ENCODE measurements at places on chromosomes 1 and 21.

DNA sequence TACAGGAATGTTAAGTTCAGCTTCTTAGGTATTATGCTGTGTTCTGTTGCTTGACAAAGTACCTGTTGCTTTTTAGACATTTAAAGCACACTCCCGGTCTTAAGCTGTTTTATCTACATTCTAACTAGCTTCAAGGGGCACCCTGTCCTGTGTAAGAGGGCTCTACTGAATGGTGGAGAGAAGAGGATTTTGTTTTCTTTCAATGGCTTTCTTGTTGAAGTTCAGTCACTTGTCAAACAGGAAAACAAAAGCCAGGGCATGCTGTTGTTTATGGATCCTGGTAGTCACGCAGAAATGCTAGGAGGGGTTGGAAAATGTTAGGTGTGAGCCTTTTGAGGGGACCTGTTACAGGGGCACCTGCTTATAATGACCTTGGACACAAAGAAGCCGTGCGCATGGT is 30.7 kb downstream of the PGM1 start:
- DNase-seq, result no peak

DNA sequence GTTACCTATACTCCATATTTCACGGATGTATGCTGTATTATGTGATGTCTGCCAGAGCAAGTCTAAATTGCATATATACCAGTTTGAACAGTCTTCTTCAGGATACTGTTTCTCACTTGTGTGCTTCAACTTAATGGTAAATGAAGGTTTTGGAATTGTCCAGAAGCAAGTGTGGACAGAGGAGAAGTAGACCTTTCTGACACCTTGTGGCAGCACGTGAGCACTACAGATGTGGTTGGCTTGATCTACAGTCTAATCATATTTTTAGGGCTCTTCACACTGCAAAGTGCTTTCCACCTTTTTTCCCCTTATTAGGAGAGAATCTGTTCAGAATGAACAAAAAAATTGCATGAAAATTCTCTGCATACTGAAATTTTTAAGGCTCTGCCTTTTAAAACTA is 10.9 kb downstream of the MORC3 start:
- DNase-seq, result no peak

DNA sequence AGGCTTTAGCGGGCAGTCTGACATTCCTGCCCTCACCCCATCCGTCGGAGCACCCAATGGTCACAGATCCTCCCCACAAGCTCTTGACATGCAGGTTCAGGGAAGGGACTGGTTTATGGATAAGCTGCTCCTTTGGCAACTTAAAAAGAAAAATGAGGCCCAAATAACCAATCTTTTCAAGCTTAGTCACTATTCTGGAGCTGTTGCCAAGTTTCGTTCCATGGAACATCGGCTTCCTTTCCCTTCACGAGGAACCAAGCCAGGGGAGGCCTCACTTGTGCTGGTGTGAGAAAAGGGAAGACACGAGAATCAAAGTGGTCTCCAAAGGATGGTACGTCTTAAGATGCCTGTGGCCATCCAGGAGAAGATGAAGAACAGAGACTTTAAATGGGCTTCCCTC is 46.1 kb upstream of the LPAR3 start:
- no peak for DNase-seq

DNA sequence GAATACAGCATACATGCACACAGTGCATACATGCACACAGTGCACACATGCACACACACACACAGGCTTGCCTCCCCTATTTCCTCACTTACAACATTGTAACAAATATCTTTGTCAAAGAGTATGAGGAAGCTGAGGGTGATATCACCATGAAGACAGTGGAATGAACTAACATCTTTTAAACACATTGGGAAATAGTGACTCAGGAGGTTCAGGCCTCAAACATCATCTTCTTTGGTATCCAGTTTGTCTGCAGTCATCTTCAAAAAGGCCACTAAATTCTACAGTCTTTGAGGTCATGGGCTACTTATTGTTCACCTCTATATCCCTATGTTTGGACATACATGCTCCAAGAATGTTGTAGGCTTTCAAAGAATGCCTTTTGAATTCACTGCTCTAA is 2.1 kb upstream of the LCE2B start:
- no peak for DNase-seq

DNA sequence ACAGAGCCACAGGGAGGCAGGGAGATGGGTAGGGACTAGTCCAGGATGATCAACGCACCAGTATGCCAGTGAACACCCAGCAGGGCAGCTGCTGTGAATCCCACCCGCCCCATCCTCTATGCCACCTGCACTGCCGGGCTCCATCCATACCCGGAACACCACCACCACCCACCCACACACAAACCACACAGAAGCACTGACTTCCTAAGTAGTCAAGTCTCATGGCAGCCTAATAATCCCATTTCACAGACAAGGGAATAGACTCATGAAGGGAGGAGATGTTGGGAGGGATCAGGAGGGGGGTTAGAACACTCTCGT is 6.3 kb downstream of the DRAXIN start:
- no peak for DNase-seq

Measured in stimulated activated CD4-positive, alpha-beta T cell treated with anti-CD3 and anti-CD28 coated beads, Interleukin-1b, Interleukin-23, amount 100 ng/mL, for 1 hour (primary cell).